ENCODE measurements at places on chromosomes 6 and 20.

DNA sequence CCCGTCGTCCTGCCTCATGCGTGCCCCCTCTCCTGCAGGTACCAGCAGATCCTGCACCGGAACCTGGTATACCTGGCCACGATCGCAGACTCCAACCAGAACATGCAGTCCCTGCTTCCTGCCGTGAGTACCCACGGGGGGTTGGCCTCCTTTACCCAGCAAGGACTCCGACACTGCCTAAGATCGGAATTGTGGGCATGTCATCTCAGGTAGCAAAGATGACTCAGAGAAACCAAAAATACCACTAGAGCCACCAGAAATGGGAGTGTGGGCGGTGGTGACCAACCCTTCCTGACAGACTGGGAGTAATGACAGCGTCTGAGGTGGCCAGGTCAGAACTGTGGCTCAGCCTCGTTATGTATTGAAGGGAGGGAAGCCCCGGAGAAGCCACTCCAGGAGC lies 16.3 kb downstream of the SS18L1 start:
- peak; percentile 62 for DNase-seq

GRCh38 chr6:16760516-16761470 lies at the start of gene ATXN1:
Gene ATXN1, minus strand, starts transcription at chr6:16761460.
- peak; percentile 69 for DNase-seq

GRCh38 chr6:133070410-133071043 lies 170.6 kb upstream of the EYA4 start:
- DNase-seq, result no peak

- DNase-seq, result no peak
Measured at GRCh38 chr6:150537893-150538292, 61.8 kb upstream of the PLEKHG1 start.

DNA sequence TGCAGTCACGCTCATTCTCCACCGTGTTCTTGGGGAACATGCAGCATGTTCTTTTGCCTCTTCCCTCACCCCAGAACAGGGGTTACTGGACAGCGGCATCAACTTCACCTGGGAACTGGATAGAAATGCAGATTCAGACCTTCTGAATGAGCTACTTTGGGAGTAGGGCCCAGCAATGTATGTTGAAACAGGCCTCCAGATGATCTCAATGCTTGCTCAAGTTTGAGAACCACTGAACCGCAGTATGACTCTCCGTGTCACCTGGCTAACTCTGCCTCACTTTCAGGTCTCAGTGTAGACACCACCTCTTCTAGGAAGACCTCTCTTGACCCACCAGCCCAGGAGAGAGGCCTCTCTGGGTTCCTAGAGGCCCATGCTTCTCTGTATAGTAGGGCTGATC lies 4.9 kb downstream of the TRIB3 start:
- DNase-seq, result no peak

DNA sequence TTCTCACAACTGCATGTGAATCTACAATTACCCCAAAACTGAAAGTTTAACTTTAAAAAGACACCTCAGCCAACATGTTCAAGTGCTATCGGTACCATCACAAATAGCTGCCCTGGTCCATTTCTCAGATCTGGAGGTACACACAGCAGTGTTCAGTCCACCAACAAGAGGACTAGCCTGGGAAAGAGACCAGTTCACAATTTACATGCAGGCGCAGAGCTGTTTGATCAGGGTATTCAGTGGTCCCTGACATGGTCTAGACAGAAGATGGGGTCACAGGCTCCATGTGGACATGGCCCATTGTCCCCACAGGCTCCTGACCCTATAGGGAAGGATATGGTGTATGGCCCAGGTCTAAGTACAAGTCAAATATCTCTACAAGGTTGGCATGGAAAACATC lies 15.6 kb upstream of the TGM6 start:
- no peak for DNase-seq

GRCh38 chr6:47231151-47231550 lies 78.6 kb downstream of the TNFRSF21 start:
- no peak for DNase-seq

DNA sequence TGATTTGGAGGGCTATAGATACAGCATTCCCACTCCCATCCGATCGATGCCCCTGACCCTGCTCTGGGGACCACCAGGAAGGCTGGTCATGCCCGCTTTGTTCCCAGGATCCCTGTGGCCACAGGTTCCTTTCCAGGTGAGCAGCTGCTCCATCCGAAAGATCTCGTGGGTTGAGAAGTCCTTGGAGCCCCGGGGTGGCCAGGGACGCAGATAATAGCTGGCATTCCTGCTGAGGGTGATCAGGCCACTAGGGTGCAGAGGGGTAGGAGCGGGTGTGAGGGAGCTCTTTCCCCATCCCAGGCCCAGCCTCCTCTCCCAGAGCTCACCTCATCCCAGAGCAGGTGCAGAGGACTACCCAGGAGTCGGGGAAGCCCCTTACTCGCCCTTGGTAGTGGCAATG lies 7.4 kb downstream of the ADAM33 start:
- DNase-seq, result no peak

- DNase-seq, result no peak
Measured at GRCh38 chr6:19279273-19279684, 557.9 kb upstream of the ID4 start.

GRCh38 chr6:11903645-11904044 lies 108.5 kb upstream of the HIVEP1 start:
- DNase-seq, result no peak

DNA sequence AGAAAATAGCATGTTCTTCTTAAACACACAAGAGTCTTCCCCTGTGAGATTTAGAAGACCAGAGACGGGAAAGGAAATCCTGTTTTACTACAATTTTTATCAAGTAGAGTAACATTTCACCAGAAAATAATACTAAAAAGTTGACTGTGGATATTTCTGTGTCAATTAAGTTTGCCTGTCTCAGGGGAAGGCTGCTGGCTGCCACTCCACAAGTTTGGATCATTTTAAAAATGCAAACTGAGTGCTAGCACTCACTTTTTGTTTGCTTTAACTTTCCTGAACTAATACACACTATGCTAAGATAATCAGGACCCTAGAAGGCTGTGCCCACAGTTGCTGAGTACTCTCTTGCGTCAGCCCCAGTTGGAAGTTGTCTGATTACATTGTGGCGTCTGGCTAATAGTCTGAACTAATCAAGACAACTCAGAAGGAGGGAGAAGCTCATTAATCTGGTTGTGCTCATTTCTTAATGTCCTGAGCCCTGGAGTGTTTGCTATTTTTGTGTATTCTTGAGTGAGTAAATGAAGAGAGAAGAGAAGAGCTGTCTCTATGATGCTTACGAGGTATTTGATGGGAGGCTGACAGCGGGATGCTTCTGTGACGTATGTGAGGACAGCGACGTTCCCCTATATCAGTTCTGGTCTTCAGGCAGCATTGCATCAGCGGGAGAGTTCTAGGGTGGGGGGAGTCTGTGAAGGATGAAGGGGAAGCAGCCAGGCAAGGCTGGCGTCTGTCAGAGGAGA lies 664.2 kb downstream of the QKI start:
- DNase-seq, result no peak

Data from T-helper 2 cell (primary cell).